ENCODE measurements at places on chromosomes 5 and 9.

DNA sequence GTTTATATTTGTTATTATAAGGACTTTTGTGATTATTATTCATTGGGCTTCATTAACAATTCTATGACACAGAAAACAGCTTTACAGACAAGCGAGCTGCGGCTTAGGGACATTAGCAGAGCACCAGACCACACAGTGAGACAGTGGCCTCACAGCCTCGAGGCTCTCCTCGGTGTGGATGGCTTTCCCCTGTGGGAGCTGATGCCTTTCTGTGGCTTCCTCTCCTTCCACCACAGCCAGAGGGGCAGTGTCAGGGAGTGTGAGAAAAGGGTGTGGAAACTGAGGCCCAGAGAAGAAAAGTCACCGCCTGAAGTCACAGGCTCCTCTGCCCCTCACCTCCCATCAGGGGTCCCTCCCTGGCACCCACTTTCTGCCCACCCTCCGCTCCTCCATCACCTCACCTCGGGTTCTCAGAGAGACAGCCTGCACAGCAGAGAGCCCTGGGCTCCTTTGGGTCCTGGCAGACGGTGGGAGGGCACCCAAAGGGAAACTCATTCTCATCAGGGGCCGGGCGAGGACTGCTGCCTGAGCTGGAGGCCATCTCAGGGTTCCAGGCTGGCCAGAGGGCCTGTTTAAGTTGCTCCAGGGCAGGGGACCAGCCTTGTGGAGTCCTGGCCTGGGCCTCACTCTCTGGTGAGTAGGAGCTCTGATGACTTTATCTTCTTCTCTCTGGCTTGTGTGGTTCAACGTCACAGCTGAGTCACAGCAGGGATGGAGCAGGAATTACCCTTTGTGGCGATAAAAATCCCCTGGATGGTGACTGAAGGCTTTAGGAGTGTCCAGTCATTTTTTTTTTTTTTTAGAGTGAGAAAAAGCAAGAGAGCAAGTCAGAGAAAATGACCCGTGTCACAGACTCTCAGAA, 830 bp downstream of the TRAF1 start:
- DNase-seq, result peak; percentile 77

DNA sequence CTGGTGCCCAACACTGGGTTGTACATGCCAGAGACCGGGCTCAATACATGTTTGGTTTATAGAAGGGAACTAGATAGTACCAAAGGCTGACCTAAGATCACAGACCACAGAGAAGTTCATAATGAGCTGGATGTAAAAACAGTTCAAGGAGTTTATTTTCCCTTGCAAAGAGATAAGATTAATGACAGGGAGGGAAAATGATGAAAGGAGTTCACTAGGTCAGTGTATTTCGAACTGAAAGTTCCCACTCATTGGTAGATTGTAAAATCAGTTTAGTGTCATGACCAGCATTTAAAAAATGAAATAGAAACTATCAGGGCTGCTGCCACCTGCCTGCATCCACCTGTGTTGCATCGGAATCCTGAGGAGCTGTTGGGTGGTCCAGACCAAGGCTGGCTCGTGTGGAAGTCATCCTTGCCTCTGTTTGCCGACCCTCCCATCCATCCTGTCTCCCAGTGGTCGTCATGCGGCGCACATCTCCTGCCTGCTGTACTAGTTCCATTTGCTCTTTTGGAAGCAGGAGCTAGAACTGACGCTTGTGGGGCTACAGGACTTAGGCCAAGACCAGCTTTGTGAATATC, 21.1 kb downstream of the TBC1D2 start:
- no peak for DNase-seq

DNA sequence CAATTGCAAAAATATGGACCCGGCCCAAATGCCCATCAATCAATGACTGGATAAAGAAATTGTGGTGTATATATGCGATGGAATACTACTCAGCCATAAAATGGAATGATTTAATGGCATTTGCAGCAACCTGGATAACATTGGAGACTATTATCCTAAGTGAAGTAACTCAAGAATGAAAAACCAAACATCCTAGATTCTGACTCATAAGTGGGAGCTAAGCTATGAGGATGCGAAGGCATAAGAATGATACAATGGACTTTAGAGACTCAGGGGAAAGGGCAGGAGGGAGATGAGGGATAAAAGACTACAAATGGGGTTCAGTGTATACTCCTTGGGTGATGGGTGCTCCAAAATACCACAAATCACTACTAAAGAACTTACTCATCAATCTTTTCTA, 247.6 kb upstream of the FBXL7 start:
- no peak for DNase-seq

- peak; percentile 39 for DNase-seq
Measured at GRCh38 chr9:115158661-115159481, 40.9 kb upstream of the TNC start.
